ENCODE measurements at places on chromosomes 5 and 9.

DNA sequence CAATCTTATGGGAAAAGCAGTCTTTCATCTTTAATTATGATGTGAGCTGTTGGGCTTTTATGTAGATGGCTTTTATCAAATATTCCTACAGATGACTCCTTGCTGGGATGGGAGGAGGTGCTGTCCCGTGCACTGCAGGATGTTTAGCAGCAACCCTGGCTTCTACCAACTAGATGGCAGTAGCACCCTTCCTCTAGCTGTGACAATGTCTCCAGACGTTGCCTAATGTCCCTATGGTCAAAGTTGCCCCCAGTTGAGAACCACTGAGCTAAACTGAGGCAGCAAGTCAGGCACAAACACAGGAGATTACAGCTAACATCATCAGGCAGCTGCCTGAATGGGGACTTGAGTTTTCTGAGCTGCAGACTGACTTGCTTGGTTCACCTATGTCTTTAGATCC is 401.9 kb upstream of the PDE4D start:
- no peak for DNase-seq

- DNase-seq = no peak
These were observed 40.3 kb downstream of the SCAI start for GRCh38 chr9:125103021-125103420.

DNA sequence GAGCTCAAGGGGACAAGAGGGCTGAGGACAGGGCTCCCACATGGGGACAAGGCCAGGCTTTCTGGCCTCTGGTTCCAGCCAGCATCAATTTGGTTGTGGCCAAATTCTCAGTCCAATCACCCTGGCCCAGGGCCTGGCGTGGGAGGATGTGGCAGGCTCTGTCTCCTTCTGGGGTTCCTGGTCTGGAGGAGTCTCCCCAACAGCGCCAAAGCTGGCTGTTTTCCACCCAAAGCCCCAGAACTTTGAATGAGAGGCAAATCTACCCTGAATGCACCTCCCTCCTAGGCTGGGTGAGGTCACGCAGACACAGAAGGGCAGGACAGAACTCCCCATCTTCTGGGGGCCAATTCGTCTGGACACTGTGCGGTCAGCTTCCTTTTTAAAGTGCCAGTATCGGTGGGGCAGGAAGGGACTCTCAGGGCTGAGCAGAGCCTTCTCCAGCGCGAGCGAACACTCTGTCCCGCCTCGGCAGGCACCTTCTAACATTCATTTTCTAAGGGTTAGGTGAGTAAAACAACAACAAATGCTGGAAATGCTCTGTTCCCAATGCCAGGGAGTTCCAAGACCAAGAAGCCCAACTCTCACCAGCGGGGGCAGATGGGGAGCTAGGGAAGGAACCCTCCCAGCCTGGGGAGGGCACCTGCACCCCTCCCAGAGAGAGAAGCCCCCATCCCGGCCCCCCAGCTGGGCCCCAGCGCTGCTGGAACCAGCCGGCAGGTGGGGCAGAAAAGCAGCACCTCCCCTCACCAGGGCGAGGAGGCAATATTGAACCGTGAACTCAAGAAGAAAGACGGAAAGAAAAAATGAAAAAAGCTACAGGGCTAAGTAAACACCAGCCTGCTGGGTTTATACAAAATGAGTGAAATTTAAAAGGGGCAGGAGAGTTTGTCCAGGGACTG is 3.7 kb upstream of the DPM2 start:
- no peak for DNase-seq

- DNase-seq = no peak
These were observed 16.9 kb upstream of the FREM1 start for GRCh38 chr9:14926941-14927624.

- DNase-seq = no peak
These were observed 69.8 kb upstream of the SLC1A3 start for GRCh38 chr5:36536616-36537005.
